ENCODE measurements at places on chromosomes 4 and X.

DNA sequence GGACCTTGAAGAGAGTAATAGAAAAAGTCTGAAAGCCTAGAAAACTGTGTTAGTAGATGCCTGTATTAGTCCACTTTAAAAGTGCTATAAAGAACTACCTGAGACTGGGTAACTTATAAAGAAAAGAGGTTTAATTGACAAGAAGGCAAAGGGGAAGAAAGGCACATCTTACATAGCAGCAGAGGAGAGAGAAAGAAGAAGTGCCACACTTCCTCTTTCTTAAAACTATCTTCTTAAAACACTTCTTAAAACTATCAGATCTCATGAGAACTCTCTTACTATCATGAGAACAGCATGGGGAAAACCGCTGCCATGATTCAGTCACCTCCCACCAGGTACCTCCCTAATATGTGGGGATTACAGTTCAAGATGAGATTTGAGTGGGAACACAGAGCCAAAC lies 18.8 kb upstream of the COL25A1 start:
- DNase-seq, result no peak

- DNase-seq, result no peak
Measured at GRCh38 chr4:37985730-37986275, 25.6 kb downstream of the PTTG2 start.

DNA sequence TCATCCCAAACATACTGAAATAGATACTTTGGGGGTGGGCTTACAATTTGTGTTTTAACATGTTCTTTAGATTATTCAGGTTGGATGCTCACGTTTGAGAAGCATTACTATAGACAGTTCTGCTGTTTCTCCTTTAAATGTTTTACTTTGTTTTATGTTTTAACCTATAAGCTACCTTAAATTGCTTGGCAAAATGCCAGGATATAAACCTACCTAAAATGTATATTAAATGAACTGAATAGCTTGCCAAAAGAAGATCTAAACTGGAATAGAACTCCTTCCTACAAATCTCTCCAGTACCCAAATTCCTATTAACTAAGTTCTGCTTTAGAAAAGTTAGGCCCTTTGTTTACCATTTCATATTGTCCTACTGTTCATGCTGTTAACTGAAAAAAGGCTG lies 124.4 kb downstream of the TBX22 start:
- no peak for DNase-seq

GRCh38 chrX:149877157-149877556 lies 3.8 kb upstream of the MAGEA8 start:
- DNase-seq, result no peak

GRCh38 chrX:33434256-33435092 lies 223.1 kb upstream of the DMD start:
- DNase-seq, result peak; percentile 14

GRCh38 chrX:15812192-15812938 lies 22.1 kb downstream of the ZRSR2 start:
- DNase-seq, result no peak

GRCh38 chr4:140556372-140557085 lies 12.2 kb downstream of the UCP1 start:
- no peak for DNase-seq
